CD14-positive monocyte (primary cell): ENCODE measurements at places on chromosomes 7 and 10. TPM values are rescaled to one million over a fixed set of nuclear protein-coding genes. Genes with fewer than 3 reads are reported as not detected.

The PON1 gene
- polyA plus RNA-seq: not detected

The CYP3A4 gene
- not detected in 2 replicates for polyA plus RNA-seq

The CHAT gene
- polyA plus RNA-seq: not detected in 2 replicates

The GSAP gene
- polyA plus RNA-seq: 19.1 TPM

The GPR37 gene
- polyA plus RNA-seq: not detected

The GIMAP6 gene
- polyA plus RNA-seq: 70.2 TPM

The CHST15 gene
- polyA plus RNA-seq: 54.4 TPM

The IGF2BP3 gene
- polyA plus RNA-seq: 5.3 TPM

The SLC39A12 gene
- not detected for polyA plus RNA-seq

The NUTM2B gene
- polyA plus RNA-seq: not detected

The CYP2C8 gene
- polyA plus RNA-seq: not detected

The GLI3 gene
- not detected for polyA plus RNA-seq

The GSDME gene
- 0.74 and 1.3 TPM in 2 replicates for polyA plus RNA-seq

The CYP3A5 gene
- polyA plus RNA-seq: 0.05 TPM

The RPEL1 gene
- not detected for polyA plus RNA-seq

The PKD2L1 gene
- not detected for polyA plus RNA-seq

The ADIRF gene
- not detected for polyA plus RNA-seq

The TRIL gene
- polyA plus RNA-seq: not detected

The COL26A1 gene
- not detected for polyA plus RNA-seq

The GHRHR gene
- polyA plus RNA-seq: not detected in 2 replicates

The IRF5 gene
- 130 TPM for polyA plus RNA-seq
